ENCODE measurements at places on chromosomes 3 and 15.

DNA sequence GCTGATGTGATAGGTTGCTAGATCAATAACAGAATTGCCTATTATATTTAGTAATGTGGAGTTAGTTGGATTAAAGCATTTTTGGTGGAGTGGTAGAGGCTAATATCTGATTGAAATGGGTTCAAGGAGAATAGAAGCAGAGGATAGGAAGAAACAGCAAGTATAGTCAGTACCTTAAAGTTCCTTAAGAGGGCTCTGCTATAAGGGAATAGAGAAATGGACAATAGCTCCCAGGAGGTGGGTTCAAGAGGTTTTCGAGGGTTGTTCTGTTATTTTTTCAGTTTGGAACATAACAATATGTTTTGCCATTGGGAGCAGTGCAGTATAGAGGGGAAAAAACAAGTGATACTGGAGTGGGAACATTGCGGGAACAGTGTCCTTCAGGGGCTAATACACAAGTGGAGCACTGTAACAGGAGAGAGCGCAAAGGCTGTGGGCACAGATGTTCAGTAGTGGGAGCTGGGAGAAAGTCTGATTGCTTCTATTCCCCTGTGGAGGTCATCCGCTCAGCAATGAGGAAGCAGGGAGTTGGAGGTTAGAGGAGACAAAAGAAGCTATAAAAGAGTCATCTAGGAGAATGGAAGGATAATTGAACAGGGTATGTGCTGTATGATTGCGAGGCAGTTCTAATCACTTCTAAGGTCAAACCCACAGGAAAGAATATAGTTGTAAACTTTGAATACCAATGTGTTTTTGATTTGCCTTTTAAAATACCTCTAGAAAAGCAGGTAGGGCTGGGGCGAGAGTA lies 3.3 kb downstream of the MRPS11 start:
- DNase-seq: no peak

GRCh38 chr3:132804498-132804897 lies 82.3 kb upstream of the NPHP3 start:
- DNase-seq: no peak

GRCh38 chr3:183819831-183820230 lies 5.5 kb downstream of the MAP6D1 start:
- no peak for DNase-seq

GRCh38 chr3:71360764-71361163 lies 222.8 kb downstream of the FOXP1 start:
- no peak for DNase-seq

DNA sequence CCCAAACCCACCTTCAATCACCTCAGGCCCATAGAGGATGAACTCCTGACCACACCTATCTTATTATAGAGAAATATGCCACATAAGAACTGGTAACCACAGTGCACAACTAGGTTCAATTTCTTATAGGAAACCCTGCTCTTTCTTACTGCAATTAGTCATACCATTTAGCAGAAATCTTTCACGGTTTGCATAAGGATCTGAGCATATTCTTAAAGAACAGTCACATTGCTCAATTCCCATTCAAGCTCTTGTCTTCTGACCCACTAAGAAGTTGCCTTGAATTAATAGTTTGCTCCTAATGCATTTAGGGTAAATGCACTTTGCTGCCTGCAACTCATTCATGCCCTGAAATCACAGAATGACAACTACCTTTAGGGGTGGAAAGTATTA lies 9.2 kb downstream of the ERC2 start:
- DNase-seq: no peak

- DNase-seq: peak; percentile 48
Observed at GRCh38 chr3:157248590-157249422, 88.9 kb upstream of the CCNL1 start.
